Frontal cortex (tissue), 4 donors: ENCODE measurements at places on chromosomes 6 and 20.

DNA sequence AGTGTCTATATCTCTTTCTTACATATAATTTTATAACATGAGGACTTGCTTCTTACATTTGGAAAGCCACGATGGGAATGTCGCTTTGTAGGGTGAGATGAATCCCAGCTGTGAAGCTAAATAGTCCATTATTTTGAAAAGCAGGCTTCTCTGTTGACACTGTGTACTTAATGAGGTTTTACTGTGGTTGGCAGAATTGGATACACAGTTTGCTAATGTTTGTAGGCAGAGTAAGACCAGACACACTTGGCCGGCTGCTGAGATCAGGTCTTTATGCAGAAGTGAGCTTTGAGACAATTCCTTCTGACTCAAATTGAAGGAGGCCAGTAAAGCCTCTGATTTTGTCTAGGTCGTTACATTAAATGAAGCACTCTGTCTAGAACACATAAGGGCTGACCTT, 93.0 kb downstream of the NDUFAF5 start:
- no peak for DNase-seq

DNA sequence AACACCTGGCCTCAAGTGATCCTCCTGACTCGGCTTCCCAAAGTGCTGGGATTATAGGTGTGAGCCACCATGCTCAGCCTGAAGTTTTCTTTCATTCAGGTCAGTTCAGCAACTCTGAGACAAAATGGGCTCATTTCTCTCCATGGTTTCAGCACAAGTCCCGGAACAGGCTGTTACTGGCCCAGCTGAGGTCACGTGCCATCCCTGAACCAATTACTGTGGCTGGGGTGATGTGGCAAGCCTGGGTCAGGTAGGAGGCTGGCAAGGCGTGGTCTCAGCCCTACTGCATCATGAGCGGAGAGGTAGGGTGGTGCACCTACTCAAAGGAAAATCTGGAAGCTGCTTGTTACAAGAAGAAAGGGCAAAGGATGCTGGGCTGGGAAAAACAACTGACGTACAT, 326.4 kb downstream of the KIF16B start:
- no peak for DNase-seq

DNA sequence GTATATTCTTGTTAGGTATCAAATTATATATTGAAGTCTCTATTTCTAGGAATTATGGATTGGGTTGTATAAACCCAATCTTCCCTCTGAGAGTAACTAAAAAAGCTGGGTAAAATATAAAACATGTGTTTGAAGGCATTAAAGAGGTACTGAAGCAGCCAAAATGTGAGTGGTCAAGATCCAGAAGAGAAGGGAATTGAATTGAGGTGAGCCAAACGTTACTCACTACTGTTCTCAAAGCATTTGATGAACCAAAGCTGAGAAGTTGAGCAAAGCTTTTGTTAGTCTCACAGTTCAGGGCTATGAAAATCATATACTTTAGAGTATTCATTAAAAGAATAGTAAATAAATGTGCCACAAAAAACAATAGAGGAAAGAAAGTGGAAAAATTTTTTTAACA, 365.8 kb downstream of the BCKDHB start:
- no peak for DNase-seq

GRCh38 chr6:161674930-161675682, 401.2 kb upstream of the AGPAT4 start:
- DNase-seq = no peak

DNA sequence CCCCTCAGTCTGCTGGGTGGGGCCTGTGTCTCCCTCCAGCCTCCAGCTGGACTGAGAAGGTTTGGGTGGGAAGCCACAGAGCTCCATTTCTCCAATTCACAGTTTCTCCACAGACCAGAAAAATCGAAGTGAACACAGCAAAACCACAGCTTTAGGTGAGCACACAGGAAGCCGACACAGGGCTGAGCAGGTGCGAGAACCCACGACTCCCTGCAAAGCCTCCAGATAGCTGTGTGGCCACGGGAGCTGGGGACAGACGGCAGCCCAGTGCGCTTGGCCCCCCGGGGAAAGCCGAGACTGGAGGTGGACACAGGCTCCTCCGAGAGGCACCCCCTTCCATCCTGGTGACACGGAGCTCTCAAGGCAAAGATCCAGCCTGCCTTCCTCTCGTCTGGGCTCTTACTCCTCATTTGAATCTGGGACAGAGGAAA, 29.0 kb upstream of the MPC1 start:
- DNase-seq = no peak

- peak; percentile 52 for DNase-seq
These were observed 91.3 kb upstream of the SHLD1 start for GRCh38 chr20:5658912-5659345.

DNA sequence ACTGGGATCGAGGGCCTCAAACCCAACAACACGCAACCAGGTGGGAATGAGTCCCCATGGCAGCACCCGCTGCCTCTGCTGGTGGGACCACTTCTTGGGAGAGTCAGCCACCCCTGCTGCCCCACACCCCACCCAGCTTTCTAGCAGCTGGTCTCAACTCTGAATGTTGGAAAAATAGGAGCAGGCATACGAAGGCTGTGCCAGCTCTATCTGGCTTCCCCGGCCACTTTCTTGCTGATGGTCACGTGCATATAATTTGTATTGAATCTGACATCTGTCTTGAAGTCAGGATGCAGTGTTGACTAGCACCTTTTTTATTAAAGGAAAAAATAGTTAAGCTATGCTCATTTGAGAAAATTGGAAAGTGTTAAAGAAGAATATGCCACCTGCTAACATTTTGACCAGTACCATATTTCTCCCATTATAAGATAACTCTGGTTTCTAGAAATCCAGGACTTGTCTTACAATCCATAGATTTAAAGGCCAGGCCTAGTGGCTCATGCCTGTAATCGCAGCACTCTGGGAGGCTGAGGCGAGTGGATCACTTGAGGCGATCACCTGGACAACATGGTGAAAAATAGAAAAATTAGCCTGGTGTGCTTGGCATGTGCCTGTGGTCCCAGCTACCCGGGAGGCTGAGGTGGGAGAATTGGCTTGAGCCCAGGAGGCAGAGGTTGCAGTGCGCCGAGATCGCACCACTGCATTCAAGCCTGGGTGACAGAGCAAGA, 26.9 kb upstream of the MAPRE1 start:
- no peak for DNase-seq

GRCh38 chr6:44042989-44043478, 84.2 kb downstream of the MRPL14 start:
- DNase-seq = no peak

- DNase-seq = no peak
These were observed 49.7 kb downstream of the OR2B2 start for GRCh38 chr6:27862396-27863066.

- no peak for DNase-seq
These were observed 148.7 kb downstream of the OPRM1 start for GRCh38 chr6:154187714-154188113.

GRCh38 chr20:43925801-43926200, 11.1 kb downstream of the TOX2 start:
- no peak for DNase-seq

GRCh38 chr20:23050076-23050838, 785 bp upstream of the THBD start:
- no peak for DNase-seq

DNA sequence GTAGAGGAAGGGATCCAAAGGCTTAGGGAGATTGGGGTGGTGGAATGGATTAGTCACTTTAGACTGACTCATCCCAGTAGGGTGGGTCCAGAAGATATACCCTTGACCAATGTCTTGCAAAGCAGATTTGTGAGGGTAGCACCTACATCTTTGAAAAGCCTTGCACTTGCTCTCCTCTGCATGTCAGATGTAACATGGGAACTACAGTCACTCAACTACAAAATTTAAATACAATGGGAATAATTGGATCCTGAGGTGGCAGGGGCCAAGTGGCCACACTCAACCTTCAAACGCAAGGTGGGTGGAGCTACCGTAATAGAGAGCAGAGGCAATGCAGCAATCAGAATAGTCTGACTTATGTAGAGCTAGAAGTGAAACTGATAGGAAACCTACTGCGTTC, 71.2 kb downstream of the ME1 start:
- no peak for DNase-seq
